ENCODE measurements at places on chromosomes 6 and 20.

DNA sequence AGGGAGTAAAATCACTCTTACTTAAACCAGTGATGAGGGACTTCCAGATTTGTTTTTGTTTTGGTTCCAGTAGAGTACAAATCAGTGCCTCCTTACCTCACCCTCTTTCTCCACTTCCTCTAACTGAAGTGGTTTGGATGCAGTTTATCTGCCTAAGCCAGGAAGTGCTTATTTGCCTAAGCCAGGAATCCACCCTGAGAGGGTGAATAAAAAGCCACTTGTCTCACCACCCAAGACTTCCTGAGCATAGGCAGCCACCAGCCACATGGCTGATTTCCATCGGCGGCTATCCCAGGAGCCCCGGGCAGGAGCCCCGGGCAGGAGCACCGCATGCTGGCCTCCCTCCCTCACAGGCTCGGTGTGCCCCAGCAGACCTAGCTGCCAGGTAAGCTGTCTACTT, 12.0 kb downstream of the LRP11 start:
- no peak for DNase-seq

DNA sequence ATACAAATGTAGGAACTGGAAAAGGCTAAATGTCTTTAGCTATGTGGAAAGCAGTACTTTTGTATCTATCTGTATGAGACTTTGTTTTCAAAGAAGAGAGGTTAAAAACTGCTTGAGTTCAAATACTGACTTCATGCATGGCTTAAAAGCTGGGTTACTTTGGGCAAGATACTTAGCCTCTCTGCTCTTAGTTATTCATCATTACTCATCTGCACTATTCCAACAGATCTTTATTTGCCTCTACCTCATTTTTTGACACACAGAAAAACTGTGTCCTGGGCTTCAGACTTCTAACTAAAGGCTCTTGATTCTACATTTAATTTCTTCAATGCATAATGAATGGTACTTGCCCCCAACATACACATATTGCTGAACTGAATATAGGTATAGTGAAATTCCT, 114.8 kb downstream of the DST start:
- no peak for DNase-seq

DNA sequence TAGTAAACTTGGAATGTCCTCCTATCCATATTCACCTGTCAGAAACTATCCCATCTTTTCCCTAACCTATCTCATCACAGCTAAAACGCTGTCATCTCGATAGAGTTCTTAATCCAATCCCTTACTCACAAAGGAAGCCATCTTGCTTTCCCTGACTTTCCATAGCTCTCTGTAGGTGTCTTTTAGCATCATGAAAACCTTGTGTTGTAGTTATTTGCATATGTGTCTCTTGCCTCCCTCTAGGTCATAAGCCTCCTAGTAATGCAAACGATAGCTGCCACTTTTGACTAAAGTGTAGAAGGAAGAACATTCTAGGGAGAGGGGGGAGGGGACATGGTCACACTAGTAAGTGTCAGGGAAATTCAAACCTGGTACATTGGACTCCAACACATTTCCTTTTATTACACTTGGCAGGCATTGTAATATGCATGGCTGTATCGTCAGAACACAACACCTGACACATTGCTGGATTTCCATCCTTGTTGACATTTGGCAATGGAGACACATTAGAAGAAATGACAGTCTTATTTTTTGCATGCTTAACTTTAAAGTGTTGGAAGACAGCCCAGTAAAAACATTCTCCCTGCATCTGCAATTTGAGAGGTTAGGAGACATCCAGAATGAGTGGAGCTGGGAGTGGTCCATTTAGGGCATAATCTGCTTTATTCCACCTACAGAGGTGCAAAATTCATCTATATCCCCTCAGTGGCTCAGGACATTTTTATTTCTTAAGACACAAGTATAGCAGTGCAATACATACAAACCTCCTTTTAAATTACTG, 283.4 kb downstream of the HAO1 start:
- no peak for DNase-seq

- DNase-seq = no peak
These were observed 71.0 kb upstream of the SLC22A16 start for GRCh38 chr6:110547266-110547964.

DNA sequence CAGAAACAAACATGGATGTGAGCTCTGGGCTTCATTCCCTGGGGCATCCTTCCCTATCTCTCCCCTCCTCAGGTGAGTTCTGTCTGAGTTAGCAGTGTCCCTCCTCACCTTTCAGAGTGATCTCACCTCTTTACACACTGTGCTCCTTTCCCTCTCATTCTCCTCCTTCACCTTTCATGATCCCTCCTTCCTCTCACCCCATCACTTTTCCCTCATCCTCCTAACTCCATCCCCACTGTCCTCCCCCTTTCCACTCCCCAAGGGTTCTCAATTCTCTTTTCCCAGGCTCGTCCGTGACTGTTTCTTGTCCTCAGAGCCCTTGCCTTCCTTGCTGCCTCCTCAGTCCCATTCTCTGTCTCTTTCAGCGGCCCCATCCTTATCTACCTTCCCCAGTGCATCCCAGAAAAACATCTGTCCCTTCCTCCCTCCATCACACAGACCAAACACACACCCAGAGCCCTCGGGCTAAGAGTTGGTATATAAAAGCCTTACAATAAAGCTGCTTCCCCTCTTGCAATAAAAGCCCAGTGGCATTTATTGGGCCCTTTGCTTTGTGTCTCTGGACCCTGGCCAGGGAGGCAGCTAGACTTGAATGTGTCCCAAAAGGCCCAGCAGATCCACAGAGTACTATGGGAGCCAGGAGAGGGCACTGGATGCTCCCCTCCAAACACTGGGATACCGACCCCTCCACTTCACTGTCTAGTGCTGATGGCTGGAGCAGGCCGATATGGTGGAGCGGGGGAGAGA, 1.9 kb downstream of the RNF39 start:
- DNase-seq = no peak

- no peak for DNase-seq
These were observed 8.4 kb downstream of the CST7 start for GRCh38 chr20:24957326-24958016.

DNA sequence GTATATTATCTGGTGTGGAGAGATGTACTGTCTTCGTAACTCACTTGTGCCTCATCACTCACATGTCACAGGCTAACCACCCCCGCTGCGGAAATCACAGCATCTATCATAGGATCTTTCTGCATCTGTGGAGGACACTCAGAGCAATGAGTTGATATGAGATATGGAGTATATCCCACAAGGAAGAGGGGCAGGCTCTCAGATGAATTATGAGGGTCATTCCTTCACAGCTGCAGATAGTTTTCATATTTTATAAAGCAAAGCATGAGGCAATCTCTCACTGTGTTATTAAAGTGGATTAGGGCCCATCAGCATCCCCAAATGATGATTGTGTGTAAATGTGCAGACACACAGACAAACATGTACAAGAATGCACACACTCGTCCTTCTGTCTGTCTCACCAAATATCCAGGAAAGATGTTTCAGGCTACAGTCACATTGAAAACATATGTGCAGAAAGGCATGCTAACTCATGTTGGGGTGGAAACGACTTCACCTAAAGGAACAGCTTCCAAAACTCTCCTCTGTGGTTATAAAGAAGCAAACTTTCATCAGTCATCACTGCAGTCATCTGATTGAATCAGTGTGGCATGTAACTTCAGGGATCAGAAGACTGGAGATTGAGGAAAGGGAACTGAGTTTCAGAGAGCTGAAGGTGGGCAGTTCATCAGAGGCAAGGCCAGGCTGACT, 164.7 kb downstream of the FOXC1 start:
- DNase-seq = no peak

DNA sequence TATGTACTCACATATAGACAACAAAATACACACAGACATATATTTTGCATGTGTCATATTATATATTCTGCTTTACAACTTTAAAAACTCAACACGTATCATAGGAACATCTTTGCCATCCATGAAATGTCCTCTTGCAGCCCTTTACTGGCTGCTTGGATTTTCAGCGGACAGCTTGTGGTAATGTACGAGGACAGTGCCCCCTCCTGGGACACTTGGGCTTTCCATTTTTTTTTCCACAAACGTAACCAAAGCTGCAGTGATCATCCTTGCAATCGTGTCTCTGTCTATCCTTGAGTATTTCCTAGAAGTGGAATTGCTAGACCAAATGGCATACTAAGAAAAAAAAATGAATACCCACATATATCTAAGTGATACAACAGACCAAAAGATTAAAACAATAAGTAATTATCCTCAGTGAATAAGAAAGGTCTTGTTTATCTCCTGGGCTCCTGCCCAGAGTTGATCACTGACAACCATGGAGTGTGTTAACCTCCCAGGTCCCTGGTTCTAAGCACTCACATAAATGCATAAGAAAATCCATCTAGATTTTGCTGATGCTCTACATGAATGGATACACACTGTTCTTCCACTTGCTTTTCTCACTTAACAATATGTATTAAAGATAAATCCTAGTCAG, 18.1 kb downstream of the BPI start:
- peak; percentile 20 for DNase-seq

DNA sequence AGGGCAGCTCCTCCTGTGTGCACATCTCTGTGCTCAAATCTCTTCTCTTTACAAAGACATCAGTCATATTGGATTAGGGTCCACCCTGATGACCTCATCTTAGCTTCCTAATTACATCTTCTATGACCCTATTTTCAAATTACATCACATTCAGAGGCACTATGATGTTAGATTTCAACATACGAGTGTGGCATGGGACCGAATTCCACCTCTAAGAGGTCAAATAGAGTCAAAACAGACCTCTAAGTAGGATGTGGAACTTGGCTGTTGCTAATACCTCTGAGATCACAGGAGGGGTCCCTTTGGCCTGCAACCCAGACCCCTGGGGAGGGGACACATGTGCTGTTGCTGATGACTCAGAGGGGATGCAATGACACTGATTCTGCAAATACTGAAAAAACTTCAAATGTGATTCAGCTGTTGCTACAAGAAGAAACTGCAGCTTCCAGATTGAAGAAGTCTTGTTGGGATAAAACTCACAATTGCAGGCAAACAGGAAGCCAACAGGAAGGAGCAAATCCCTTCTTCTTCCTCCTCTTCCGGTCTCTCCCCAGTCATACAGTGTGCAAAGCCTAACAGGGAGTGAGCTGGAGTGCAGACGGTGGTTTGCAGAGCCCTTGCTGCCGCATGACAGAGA, 216.2 kb downstream of the MYLK4 start:
- DNase-seq = no peak

- DNase-seq = peak; percentile 78
These were observed at the start of gene DEF6 for GRCh38 chr6:35297601-35298481. Gene DEF6, plus strand, starts transcription at chr6:35297818. Its CDS starts 39 bp downstream, at chr6:35297857.

DNA sequence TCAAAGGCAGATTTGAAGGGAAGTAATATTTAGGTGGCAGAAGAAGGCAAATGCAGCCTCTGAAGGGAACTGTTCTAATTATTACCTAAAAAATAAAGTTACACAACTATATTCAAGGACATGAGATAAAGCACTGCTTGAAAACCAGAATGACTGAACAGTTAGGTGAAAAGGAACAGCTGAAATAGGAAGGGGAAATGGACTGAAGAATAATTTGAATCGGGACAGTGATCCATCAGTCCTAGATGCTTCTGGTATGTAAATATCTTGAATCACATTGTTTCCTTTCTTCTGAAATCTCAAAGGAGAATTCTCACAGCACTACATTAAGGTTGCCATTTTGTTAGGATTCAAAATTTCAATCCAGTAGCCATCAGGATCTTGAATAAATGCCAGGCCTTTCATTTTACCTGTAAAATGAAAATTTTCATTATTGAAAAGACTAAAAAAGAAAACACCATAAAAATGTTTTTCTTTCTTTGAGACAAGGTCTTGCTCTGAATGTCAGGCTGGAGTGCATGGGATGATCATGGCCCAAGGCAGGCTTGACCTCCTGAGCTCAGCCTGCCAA, 25.9 kb downstream of the GLO1 start:
- DNase-seq = no peak

DNA sequence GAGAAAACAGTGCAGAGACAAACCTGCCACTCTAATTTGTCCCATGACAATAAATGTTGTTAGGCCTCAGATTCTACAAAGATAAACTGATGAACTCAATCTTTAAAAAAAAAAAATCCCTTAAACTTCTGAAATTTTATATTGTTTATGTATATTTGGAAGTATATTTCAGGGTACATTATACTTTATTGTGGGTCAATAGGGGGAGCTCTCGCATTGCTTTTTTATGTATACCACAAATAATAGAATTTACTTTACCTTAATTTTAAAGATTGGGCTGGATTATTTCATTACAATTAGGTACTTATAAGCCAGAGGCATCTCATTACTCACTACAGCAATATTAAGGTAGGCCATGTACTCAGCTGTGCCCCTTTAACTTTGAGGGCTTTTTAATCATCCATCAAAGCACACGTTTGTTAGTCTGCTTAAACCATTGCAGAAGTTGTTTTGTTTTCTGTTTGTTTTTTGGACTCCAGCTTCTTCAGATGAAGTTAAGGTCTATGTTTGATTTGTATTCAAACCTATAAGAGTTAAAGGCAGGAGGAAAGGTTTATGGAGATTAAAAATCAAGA, 56.3 kb upstream of the EYA4 start:
- DNase-seq = peak; percentile 17

- peak; percentile 7 for DNase-seq
These were observed 263.0 kb upstream of the PLCB4 start for GRCh38 chr20:8805737-8806442.

DNA sequence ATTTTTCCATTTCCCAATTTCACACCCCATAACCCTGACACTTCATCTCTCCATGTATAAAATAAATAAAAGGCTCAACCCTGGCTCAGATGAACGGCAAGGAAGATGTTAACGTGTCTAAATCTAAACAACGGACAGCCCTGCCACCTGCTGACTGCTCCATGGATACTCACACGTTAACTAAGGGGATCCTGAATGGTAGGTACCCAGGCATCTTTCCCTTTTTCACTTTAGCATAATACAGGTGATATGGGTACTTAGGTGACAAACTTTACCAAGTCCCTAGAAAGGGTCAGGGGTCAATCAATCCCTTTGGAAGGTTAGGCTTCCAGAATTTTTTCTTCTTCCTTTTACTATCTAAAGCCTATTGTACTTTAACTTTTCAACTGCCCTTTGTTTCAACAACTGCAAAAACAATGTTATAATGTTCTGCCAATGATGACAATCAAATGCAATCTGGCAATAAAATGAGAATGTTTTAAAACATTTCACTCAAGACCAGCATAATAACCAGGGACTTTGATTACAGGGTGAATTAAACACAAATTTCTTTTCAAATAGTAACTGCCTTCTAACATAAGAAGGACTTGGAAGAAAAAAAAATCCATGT, 52.4 kb upstream of the IPCEF1 start:
- no peak for DNase-seq

GRCh38 chr6:35677456-35677855, 11.3 kb downstream of the FKBP5 start:
- no peak for DNase-seq

Measured in DMS 273 treated with DMSO at 0.1 percent for 48 hours (cell line).